ENCODE measurements at places on chromosomes 5 and 9.

GRCh38 chr9:132551556-132551955 is 30.9 kb upstream of the BARHL1 start:
- DNase-seq, result no peak

DNA sequence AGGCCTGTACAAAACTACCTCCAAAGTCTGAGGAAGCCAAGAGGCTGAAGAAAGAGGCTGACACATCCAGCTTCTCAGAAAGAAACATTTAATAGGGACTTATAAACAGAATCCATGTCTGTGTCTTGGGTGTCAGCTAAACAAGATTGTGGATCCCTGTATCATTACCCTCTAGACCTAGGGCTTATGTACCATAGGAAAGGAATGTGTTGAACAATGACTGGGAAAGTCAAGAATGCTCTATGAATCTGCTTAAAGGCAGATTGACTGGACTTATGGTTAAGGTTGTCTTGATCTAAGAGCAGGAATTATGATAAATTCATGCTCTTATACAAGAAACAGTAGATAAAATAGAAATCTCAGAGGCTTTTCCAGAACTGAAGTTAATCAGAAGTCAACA is 335.7 kb upstream of the RPS23 start:
- no peak for DNase-seq

DNA sequence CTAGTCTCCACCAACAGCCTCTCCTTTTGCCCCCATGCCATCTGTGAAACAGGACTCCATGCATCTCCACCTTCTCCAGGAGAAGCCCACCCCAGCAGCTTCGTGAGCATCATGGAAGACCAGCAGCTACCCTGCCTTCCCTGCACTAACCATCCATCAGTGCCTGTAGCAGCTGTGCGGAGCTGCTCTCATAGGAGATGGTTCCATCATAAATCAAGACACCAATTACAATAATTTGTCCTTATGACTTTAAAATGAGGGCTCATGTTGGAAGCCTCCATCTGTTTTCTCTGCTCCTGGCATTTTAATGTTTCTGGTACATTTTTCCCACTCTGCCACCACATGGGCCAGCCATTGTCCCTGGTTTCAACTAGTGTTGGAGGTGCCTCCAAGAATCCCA is 69.9 kb downstream of the FGF1 start:
- no peak for DNase-seq

DNA sequence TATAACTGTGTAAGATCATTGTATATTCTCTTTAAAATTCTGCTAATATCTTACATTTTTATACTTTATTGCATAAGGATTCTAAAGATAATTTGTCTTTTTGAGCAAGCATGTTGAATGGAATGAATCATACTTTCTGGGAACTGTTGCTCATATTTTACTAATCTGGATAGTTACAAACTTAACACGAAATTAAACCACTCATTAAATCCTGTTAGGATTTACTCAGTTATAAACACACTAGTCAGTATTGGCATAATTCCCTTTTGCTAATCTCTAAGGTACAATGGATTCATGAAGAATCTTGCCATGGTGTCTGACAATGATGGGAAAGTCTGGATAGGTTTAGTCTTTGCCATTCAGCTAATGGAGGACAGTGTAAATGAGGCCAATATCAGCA is 338.1 kb upstream of the SMC2 start:
- no peak for DNase-seq

DNA sequence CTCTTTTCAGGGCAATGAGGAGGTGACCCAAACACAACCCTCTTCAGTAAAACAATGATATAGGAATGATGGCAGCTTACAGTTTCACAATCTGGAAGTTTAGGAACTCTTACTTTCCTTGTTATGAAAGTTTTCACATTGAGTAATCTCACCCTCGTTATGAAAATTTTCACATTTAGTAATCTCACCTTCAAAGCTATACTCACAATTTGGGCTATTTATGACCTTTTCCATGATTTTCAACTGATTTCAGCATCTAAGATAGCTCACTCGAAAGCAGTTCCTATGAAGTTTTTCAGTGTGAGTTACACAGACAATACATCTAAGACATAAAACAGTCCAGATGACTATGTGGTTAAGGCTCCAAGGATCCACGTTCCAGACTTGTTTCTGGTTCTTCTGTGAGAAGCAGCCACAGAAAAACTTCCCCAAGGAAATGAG is 57.1 kb downstream of the FOXD1 start:
- no peak for DNase-seq

DNA sequence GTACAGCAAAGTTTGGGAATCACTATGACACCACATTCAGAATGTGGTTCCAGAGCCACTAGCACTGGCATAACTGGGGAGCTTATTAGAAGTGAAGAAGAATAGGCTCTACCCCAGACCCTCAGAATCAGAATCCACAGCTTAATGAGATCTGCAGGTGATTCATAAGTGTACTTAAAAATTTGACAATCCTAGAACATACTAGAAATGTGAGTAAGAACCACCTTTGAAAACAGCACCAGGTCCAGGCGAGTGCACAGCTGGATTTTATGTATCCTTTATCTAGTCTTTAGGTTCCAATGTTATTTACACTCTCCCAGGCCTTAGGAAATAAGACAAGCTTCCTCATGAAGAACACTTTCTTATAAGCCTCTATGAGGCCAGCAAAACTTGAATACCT is 149.0 kb downstream of the NFIB start:
- no peak for DNase-seq

GRCh38 chr5:172839669-172840431 is 5.8 kb downstream of the ERGIC1 start:
- no peak for DNase-seq

- no peak for DNase-seq
Measured at GRCh38 chr9:128280084-128280622, 4.1 kb downstream of the SWI5 start.

GRCh38 chr9:131274674-131275331 is 1.5 kb downstream of the FAM78A start:
- no peak for DNase-seq

DNA sequence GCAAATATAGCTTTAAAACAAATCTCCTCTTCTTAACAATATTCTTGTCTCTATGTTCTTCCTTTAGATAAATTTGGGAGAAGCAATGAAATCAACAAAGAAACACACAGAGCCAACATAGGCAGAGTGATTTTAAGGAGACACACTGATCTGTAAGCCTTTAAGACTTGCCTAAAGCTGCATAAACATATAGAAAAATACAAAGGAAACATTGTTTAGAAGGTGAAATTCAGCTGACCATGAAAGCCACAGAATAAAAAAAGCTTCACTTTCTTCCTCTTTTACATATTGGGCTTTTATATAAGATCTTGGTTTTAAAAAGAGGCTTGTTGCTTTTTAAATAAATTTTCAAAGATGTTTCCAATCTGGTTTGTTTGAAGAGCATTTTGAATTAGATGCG is 1277.5 kb downstream of the EFNA5 start:
- DNase-seq, result no peak

DNA sequence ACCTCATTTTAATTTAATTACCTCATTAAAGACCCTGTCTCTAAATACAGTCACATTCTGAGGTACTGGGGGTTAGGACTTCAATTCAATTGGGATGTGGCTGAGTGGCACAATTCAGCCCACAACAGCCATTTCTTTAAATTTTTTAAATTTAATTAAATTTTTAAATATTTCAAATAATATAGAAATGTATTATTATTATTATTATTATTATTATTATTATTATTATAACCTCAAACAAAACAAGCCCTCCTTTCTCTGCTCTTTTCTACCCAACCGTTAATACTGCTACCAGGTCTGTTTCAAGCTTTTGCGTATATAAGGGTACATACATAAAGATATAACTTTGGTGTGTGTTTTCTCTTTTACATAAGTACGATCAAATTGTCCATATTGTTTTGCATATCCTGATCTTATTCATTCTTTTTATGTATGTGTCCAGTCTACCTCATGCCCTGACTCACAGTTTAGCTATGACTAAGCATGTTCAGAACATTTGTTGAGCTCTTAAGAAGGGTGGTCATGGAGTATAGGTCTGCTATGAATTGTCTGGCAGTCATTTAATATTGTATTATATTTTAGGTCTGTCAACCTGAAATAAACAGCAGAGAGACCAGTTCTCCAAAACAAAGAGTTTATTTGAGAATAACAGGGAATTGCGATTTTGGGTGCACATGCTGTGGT is 16.1 kb upstream of the RAB14 start:
- no peak for DNase-seq

DNA sequence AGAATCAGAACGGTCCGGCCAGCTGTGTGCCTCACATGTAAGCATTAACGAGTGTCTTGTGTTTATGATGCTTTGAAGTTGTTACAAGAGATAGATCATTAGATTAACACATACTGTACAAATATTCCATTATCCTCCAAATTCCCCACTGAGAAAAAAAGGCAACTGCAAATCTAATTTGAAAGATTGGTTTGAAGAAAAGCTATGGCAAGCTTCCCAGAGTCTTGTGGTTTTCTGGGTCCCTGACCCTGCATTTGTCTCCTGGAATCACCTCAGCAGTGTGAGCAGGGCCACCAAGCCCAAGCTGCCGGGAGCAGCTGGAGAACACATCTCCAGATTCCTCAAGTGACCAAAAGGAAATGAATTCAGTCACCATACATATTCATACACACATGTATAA is 36.9 kb upstream of the ADAMTS16 start:
- no peak for DNase-seq

DNA sequence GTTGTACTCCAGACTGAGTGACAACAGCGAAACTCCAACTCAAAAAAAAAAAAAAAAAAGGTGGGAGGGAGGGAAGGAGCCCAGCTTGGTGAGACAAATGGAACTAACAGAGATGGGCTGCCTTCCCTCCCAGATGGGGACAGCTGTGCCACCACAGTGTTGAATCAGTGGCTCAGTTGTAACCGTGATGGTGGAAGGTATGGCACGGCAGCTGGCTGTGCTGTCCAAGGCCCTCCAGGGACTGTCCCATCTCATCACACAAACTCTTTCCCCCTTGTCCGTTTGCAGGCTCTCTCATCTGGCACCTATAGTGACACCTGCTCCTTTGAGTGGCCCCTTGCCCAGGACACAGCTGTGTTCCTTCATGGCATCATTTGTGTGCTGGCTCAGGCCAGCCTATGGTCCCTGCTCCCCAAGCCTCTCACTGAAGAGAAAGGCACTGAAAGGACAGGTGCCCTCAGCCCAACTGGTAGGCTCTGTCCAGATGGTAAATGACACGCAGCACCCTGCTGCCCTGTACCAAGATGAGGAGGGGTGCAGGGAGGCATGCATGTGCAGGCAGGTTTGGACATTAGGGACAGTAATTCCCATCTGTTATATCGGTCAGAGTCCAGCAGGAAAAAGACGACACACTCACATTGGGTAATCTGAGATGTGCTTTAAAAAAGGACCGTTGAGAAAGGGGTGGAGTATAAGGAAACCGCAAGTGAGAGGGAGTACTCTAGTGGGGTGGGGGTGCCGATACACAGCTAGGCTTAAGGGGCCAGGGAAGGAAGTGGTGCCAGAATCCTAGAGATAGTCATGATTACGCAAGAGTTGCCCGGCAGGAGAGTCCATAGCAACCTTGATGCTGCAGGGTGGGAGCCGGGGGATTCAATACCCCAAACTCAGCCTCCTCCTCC is 4.3 kb downstream of the SMIM33 start:
- no peak for DNase-seq

DNA sequence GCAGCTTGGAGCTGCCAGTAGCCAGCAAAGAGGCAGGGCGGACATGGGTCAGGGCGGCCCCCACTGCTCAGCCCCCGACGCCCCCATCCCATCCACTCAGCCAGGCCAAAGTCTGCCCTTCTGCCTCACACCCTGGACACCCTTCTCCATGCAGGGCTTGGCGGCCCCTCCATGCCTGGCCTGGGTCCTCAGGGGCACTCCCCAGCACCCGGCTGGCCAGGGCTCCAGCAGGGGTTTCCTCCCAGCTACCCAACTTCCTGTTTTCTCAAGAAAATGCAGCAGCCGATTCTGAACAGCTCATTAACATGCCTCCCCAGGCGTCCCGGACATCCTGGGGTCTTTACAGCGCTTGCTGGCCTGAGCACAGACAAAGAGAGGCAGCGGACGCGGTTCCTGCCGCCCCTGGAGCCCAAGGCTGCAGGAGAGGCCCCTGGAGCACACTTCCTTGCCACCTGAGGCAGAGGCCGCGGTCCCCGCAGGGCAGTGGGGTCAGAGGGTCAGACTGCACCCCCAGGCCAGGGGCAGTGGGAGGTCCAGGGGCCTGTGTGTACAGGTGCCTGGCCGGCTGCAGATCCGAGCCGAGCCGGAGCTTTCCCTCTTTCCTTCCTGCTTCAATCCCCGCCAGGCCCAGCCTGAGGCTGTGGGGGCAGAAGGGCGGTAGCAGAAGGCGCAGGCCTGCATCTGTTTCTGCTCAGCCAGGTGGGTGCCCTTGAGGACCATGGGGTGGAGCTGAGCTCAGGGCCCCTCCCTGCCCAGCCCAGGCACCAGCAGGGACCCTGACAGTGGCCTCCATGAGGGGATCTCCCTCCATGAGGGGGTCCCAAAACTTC is 18.7 kb upstream of the NRARP start:
- DNase-seq, result peak; percentile 74

DNA sequence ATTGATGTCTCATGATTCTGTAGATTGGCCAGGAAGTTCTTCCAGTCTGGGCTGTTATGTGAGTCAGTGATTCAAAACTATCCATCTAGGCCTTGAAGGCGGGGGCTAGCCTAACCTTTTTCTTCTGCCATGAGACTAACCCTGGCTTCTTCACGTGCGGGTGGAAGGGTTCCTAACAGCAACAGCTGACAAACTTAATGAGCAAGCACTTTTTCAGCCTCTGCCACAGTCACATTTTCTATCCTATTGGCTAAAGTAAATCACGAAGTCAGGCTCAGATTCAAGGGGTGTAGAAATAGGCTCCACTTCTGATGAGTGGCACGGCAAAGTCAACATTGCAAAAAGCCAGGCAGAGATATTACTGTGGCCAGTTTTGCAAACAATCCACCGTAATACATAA is 68.4 kb downstream of the STK32A start:
- DNase-seq, result no peak

GRCh38 chr5:121945261-121945660 is 16.5 kb upstream of the SRFBP1 start:
- DNase-seq, result no peak

DNA sequence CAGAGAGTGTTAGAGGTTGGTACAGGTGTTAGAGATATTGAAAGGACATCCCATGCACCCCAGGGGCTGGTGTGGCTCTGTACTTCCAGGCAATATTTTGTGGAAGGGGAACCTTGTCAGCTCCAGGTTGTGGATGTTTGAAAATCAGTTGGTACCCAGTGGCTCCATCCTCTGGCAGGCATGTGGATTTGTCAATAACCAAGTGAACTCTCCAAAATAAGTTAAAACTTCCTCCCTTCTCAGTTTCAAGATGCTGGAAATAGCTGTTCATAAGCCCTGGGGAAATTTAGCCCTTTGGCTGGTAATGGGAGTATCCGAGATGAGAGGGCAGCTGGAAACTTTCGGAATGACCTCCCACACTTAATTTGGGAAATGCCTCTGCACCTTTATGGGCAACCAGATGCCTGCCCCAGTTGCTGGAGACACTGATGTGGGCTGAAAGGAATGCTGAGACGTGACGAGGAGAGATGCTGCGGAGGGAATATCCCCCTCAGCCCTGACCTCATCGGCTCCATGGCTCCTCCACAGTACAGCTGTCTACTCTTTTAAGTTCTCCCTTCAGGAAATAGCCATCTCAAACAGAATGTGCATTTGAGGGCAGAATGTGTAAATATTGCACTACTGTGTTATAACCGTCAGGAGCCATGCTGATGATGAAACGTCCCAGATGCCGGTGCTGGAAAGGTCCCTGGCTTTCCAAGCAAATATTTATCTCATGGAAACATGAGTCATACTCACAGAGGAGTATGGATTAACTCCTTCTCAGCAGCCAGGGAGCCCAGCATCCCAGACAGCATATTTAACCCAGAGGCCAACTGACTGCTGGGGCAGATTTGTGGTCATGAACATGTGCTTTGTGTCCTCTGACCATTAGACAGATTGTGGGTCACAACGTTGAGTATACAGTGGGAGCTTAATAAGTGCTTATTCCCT is 29.5 kb downstream of the TGFBI start:
- DNase-seq, result no peak
